ENCODE measurements at places on chromosomes 1 and 21.
A peak's percentile ranks its signal among the peaks of the same experiment; 100 is the strongest.

DNA sequence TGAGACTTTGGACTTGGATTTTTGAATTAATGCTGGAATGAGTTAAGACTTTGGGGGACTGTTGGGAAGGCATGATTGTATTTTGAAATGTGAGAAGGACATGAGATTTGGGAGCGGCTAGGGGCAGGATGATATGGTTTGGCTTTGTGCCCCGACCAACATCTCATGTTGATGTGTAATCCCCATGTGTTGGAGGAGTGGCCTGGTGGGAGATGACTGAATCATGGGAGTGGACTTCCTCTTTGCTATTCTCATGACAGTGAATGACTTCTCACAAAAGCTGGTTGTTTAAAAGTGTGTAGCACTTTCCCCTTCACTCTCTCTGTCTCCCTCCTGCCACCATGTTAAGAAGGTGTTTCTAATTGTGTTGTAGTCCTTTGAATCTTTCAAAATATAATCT is 9.3 kb upstream of the PHGDH start:
- no peak for DNase-seq

DNA sequence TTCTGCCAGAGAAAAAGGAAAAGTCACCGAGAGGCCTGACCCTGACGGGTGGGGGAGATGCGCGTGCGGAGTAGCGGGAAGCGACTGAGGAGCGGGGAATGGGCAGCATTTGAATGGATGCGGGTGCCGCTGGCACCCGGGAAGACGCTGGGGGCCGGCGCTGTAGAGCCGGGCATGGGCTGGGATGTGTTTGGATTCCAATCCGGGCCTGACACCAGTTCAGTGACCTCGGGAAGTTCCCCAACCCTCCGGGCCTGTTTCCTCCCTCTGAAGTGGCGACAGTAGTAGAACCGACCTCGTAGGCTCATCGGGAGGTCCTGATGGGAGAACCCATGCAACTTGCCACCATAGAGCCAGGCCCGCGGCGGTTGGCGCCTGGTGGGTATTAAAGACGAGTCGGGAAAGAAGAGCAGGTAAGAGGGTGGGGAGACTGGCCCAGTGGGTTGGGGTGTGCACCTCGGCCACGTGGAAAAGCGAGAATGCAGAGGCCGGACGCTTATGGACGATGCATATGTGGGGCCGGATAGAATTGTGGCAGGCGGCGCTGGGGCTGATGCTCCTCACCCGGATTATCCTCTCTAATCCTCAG is 642 bp upstream of the SLC16A1 start:
- DNase-seq, result peak; percentile 70

- DNase-seq, result no peak
Observed at GRCh38 chr1:16235944-16236510, 956 bp downstream of the CPLANE2 start.

- no peak for DNase-seq
Observed at GRCh38 chr1:237111807-237112206, 69.8 kb downstream of the RYR2 start.

- no peak for DNase-seq
Observed at GRCh38 chr1:147270721-147271120, 28.2 kb downstream of the CHD1L start.

- DNase-seq, result no peak
Observed at GRCh38 chr1:180119837-180120236, 34.8 kb upstream of the QSOX1 start.

DNA sequence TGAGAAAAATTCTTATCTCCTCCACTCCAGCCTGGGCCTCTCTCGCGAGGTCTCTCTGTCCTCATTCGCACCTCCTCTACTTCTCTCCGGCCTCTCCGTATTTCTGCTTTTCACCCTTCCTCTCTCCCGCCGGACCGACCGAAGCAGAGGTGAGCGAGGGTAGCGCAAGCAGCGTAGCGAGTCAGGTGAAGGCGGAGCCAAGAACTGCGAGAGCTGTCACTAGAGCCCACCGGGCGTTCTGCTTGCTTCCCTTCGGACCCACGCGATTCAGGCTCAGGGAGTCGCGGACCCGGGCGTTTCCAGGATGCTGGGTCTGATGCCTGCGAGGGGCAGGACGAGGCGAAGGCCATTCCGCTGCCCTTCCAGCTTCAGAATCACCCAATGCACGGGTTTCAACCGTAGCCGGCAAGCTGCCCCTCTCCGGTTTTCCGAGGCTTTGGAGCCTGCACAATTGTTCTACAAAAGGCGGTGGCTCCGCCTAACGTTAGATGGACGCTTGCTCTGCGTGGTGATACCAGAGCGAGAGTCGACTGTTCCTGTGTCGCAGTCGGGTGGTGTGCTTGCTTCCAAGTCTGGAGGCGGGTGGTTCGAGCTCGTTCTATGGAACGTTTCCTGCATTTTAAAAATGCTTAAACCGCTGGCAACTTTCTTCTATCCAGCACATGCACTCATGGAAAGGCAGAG is 310.2 kb downstream of the FAM72C start:
- no peak for DNase-seq

- no peak for DNase-seq
Observed at GRCh38 chr1:147539122-147539575, 2.2 kb upstream of the BCL9 start.

- no peak for DNase-seq
Observed at GRCh38 chr1:112694363-112694929, 12.5 kb downstream of the RHOC start.

DNA sequence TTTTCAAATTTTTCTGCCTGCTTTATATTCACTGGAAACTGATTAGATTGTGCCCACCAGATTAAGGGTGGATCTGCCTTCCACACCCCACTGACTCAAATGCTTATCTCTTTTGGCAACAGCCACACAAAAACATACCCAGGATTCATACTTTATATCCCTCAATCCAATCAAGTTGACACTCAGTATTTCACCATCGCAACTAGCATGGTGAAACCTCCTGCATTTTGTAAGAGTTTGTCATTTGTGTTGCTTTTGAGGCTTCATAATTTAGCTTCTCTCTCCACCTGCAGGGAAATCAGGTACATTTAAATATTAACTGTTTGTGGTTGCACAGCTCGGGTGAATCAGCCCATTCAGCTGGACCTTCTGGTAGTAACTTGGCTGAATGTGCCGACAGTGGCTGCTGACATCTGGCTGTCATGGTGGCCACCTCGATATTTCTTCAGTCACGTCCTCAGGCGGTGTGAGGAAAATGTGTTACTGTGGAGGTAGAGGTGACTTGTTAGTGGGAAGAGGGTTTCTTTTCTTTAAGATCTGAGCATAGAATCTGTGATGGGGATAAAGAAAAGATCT is 224.0 kb downstream of the PTBP2 start:
- DNase-seq, result no peak

- DNase-seq, result no peak
Observed at GRCh38 chr1:81549588-81550127, 251.1 kb upstream of the ADGRL2 start.

GRCh38 chr1:177932123-177932522 is 37.7 kb downstream of the SEC16B start:
- DNase-seq, result no peak

GRCh38 chr1:204266504-204267034 is 52.8 kb upstream of the GOLT1A start:
- no peak for DNase-seq

- no peak for DNase-seq
Observed at GRCh38 chr1:232368821-232369321, 261.1 kb downstream of the SIPA1L2 start.

DNA sequence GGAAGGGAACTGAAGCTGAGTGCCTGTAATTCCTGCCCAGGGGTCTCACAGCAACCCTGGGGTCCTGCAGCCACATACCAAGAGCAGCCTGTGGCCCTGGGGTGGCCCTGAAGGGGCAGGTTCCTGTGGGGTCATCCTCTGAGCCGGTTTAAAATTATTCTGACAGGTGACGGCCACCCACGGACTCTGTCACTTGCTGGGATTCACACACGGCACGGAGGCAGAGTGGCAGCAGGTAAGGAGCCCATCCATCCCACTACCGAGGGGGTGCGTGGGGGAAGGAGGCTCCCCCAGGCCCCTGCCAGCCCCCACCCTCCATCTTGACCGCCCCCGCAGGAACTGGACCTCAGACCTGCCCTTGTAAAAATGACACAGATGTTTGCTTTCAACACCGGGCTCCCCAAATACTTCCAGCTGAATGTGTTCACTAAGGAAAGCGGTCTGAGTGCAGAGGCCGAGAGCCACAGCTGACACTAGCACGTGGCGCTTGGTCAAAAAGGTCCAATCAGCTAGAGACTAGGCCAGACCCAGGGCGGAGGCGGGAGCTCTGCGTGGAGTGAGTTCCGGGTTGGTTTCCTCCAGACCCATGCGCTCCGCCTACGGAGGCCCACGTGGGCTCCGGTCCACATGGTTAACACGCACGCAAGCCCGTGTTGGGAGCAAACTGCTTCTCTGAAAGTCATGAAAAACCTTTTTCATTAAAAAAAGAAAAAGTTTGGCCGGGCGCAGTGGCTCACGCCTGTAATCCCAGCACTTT is 10.0 kb downstream of the YBEY start:
- DNase-seq, result no peak

DNA sequence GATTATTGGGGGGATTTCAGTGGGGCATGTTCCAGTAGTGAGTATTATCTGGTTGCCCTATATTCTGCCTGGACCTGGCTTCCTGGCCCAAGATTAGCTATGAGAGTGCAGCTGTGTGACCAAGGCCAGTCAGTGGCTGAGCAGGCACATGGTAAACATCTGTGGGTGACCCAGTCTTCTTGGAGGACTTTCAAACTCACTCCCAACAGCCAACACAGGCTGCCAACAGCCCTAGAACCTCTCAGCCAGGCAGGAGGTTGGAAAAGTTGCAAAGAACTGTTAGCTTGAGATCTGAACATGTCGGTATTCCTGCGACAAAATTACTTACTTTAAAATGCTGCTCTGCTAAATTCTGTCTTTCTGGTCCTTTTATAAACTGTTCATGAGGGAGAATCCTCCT is 192.4 kb downstream of the TGFBR3 start:
- DNase-seq, result peak; percentile 4

DNA sequence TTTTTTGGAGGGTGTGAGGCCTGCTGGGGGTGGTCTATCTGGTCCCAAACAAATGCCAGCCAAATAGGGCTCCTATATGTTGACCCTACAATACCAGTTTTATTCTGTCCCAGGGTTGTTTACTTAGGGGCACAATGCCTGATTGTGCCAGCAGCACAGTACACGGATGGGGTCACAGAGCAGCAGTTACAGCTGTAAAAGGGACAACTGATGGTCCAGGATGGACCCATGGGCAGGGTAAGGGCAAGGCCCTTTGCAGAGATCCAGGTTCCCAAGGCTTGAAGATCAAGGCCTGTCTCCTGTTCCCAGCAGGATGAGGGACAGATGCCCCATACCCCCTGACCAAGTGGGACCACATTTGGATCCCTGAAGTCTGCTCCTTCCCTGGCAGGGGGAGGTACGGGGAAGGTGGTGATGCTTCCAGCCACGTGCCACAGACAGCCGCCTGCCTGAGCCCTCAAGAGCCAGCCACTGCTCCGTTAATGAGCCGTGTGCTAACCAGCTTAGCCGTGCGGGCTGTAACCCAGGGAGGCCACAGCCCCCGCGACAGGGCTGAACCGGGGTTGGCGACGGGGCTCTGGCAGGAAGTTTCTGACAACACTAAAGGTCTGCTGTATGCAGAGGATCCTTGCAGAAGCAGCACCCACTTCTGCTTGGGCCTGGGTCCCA is 18.2 kb downstream of the SLC6A9 start:
- DNase-seq, result no peak

GRCh38 chr21:41664881-41665765 is 101.7 kb downstream of the RIPK4 start:
- no peak for DNase-seq

DNA sequence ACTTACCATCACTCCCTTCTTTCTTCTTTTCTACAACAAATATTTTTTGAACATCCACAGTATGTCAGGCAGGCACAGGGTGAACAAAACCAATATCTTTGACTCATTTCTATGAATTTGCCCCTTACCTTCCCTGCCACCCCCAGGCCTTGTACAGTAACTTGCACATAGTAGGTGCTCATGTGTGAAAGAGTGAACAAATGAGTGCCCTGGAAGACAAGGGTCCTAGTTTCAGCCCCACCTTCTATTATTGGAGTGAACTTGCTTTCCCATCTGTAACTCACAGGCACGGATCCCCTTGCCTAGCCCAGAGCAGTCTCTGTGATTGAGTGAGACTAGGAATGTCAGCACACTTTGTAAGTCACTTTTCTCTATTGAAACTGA is 12.8 kb downstream of the ZDHHC18 start:
- DNase-seq, result no peak

DNA sequence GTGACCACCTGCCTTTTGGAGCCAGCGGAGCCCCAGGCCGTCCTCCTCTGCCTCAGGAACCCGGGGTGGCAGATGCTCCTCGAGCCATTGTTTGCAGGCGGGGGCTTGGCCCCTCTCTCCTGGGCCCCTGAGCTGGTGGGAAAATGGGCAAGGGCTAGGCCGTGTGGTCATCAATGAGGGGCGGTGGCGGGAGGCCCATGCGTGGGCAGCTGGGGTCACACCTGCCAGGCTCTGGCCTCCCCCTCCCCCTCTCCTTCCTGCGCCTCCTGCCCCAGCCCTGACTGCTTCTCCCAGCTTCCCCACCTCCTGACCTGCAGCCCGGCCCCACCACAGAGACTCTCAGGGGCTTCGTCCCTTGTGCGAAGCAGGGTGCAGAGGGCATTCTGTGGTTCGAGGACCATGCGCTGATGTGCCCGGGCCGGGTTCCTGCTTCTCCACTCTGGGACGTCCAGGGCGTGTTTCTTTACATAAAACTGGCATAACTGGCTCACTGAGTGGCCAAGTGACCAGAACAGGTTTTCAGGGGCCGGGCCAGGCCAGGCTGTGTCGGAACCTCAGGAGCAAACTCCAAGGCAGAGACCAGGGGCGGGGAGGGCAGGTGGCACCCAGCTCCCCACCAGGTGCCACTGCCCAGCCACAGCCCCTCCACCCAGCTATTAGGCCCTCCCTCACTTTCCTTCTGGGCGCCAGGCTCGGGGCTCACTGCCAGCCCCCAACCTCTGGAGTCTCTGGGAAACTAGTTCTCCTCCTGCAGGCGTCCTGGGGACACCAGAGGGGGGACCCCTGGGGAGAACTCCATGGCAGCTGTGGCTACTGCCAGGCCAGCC is 9.3 kb downstream of the SAMD11 start:
- no peak for DNase-seq

GRCh38 chr1:55065648-55066047 is 26.3 kb downstream of the PCSK9 start:
- no peak for DNase-seq

- DNase-seq, result no peak
Observed at GRCh38 chr1:72937905-72938304, 655.6 kb upstream of the NEGR1 start.

DNA sequence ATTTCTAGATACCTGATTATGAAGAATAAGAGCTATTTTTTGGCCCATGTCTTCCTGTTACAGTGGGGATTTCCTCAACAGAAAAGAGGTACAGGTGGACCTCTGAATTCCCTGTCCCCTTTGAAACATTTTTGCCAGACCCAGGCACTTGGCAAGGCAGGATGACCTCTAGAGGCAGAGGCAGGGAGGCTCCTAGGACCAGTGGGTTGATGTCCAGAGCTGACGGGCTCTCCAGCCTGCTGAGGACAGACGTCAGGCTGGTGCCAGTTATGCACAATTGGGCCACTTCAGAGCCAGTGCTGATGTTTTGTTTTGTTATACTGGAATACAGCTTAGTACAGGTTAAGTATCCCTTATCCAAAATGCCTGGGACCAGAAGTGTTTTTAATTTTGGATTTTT is 18.5 kb upstream of the A3GALT2 start:
- no peak for DNase-seq

Data from anterior cingulate cortex (tissue), 58 donors.